IPS DF 19.7 (cell line): ENCODE measurements at places on chromosomes 2 and 18.

DNA sequence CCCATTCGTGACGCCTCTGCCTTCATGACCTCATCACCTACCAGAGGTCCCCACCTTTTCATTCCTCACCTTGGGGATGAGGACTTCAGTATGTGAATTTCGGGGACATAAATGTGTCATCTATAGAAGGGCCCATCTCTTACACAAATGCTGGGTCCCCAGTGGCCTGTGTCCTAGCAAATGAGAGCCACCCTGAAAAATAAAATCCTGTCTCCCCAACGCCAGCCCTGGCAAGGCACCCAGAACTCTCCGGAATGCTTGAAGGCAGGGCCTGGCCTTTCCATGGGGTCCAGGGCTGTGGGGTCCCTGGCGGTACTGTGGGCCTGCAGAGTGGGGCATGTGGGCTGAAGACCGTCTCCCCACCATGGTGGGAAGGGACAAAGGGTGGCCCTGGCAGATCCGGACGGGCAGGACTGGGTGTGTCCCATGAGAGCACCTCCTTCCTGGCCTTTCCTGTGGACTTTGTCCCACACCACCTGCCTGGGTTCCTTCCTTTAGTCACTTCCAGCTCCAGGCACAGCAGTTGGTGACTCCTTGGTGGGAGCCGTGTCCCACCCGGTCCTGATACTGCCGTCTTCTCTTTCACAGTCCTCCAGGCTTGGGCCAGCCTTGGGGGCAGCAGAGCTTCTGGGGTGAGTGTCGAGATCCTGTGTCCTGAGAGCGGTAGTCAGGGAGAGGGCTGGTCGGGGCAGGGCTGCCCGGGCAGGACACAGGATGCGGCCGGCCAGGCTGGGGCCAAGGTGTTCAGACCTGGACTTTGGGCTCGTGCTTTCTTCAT, 18.6 kb downstream of the CAPN10 start:
- DNase-seq, result no peak

DNA sequence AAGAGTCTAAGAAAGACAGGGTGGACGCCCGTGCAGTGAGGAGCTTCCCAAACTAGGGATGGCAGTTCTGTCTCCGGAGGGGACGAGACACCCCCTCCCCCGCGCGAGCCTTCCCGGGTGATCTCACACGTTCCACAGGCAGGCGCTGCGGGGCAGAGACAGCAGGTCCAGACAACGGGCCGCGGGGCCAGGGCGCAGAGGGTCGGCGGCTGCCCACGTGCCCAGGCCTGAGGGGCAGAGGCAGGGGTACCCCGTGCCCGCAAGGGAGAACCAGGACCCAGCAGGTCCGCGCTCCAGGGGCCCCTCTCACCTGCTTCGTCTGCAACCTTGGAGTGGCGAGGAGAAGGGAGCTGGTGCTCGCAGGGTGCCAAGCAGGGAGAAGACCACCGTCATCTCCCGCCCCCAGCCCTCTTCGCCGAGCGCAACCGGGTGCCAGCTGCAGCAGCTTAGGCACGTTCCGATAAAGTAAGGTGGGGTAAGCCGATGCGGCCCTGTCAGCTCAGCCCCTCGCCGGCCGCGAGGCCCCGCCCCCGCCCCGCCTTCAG, at the start of gene GPR155:
Gene GPR155 (minus strand): TSS at position 467 of the 545 bp plus-strand sequence. CDS start 5,073 bp downstream, outside the sequence.
- DNase-seq, result no peak

DNA sequence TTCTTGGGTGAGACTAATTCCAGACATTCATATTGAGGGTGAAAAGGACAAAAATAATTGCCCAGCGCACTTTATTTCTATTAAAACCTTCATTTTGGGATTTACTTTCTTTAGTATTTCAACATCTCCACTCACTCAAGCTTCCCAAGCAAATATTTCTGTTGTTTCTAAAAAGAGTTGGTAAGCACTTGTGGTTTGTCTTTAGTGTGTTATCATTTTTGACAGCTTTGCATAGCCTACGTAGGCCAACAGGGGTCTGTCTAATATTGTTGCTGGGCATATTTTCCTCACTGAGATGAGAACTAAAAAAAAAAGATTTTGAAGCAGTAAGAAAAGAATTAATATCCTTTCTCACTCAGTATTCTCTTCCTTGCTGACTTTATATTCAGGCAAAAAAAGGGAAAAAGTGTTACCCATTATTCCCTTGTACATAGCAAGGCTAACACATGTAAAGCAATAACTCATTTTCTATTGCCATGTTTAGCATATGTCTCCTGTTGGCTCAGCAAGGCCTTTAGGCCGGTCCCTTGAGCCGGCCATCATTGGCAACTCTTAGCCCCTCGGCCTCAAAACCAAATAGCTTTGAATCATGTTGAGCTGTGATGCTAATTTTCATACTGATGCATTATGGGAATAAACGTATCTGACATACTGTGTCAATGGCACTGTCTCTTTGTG, 494.2 kb downstream of the ARHGAP15 start:
- DNase-seq, result no peak

- DNase-seq, result no peak
These were observed 37.5 kb upstream of the ACSL3 start for GRCh38 chr2:222823183-222823930.

- DNase-seq, result no peak
These were observed 35.7 kb upstream of the MPP4 start for GRCh38 chr2:201734111-201734510.

GRCh38 chr2:54577035-54577434, 120.9 kb downstream of the SPTBN1 start:
- DNase-seq, result no peak

- DNase-seq, result no peak
These were observed 43.0 kb upstream of the ACKR3 start for GRCh38 chr2:236526455-236527158.

- DNase-seq, result no peak
These were observed 1358.5 kb upstream of the NXPH2 start for GRCh38 chr2:140138736-140139135.
